ENCODE measurements at places on chromosomes 4 and X. TPM values are rescaled to one million over a fixed set of nuclear protein-coding genes. Genes with fewer than 3 reads are reported as not detected.

DNA sequence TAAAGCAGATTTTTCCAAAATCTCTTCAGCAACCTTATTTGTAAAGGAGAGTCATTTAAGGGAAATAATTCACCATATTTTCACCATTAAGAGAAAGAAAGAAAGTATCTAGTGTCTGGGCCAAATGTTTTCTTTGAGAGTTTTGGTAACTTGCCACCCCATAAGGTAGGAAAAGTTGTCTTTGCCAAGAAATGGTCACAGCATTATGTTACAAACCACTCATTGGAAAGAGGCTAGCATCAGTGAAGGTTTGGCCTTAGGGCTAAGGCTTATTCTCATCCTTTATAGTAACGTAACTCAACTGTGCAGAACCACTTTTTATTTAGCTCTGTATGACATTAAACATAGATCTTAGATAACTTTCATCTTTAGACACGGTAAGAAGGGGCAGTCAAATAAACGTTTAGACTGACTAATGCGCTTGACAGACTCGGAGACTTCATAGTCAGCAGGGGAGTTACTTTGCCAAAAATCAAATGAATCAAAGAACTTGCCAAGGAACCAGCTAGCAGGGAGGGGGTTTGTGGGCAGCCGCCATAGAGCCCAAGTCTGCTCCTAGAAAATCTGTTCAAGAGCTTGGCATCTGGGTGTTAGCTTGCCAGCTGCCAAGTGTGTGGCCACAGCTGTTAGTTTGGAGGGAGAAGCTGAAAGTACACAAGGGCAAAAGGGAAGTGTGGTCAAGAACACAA is 182.8 kb upstream of the GRID2 start:
- no peaks in the 10 kb centered on the region for H3K27me3 ChIP-seq
- H3K36me3 ChIP-seq: no peaks in the 10 kb centered on the region
- no peak overlapping the region for H3K4me3 ChIP-seq

DNA sequence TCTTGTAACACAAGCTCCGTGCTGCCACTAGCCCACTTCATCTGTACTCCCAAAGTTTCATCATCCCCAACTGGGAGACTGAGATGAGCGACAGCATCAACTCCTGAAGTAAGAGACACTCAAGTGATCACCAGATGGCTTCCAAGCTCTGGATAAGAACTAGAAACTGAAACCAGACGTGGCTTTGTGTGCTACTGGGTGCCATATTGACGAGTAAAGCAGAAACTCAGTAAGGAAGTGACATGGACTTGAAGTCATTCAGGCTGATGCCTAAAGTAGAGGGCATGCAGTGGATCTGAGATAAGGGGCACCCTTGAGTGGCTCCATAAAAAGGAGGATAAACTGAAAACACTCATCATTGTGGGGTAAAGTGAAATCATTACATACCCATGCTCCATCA is 72.4 kb downstream of the PCYT1B start:
- no peak for DNase-seq
- H3K4me1 ChIP-seq: no peaks in the 10 kb centered on the region
- H3K36me3 ChIP-seq: no peaks in the 10 kb centered on the region
- no peaks in the 10 kb centered on the region for H3K27me3 ChIP-seq
- no peak overlapping the region for H3K4me3 ChIP-seq

Gene OTUD6A
- not detected for total RNA-seq

GRCh38 chr4:7860600-7861163 is 79.0 kb downstream of the AFAP1 start:
- H3K27ac ChIP-seq: no peak overlapping the region
- no peaks in the 10 kb centered on the region for H3K36me3 ChIP-seq
- no peak overlapping the region for H3K4me3 ChIP-seq
- no peaks in the 10 kb centered on the region for H3K4me1 ChIP-seq

DNA sequence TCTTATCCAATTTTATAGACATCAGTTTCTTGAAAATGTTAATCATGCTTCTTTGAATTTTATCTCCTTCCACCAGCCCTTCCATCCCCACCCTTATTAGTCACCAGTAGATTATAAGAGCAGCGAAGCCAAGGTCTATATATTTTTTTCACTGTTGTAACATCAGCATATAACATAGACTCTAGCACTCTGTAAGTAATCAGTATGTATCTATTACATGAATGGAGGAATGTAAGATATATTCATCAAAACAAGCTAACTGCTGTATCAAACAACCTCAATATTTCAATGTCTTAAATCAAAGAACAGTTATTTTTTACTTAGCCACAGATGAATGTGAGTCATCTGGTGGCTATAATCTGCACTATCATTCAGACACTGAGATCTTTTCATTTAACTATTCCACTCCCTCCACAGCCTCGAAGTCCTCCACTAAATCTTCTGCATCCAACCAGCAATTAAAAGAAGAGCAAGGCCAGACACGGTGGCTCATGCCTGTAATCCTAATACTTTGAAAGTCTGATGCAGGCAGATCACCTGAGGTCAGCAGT is 178.9 kb downstream of the CENPC start:
- no peaks in the 10 kb centered on the region for H3K36me3 ChIP-seq
- no peak overlapping the region for H3K27ac ChIP-seq
- H3K27me3 ChIP-seq: no peaks in the 10 kb centered on the region
- DNase-seq: no peak

Gene DNAAF6
- not detected for total RNA-seq

DNA sequence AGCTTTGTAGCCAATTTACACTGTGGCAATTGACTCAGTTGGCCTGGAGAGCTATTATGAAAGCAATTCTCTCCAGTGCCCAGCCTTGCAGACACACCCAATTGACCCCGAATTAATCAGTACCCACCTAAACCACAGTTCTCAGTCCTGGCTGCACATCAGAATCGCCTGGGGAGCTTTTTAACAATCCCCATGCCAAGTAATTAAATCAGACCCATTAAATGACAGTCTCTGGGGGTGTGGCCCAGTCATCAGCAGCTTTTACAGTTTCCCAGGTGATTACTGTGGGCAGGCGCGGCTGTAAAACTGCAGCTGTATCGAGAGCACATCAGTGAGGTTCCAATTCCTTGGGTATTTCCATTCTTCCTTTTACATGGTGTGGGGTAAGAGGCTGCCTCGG is 460.9 kb upstream of the FAT1 start:
- no peak overlapping the region for H3K27ac ChIP-seq
- H3K4me3 ChIP-seq: no peak overlapping the region
- no peaks in the 10 kb centered on the region for H3K4me1 ChIP-seq
- no peaks in the 10 kb centered on the region for H3K27me3 ChIP-seq
- no peaks in the 10 kb centered on the region for H3K36me3 ChIP-seq
- no peak for DNase-seq

Gene PITX2
- total RNA-seq: not detected

Data from tibial nerve (tissue), 4 donors.